ENCODE measurements at places on chromosomes 12 and 14.
A peak's percentile ranks its signal among the peaks of the same experiment; 100 is the strongest.

DNA sequence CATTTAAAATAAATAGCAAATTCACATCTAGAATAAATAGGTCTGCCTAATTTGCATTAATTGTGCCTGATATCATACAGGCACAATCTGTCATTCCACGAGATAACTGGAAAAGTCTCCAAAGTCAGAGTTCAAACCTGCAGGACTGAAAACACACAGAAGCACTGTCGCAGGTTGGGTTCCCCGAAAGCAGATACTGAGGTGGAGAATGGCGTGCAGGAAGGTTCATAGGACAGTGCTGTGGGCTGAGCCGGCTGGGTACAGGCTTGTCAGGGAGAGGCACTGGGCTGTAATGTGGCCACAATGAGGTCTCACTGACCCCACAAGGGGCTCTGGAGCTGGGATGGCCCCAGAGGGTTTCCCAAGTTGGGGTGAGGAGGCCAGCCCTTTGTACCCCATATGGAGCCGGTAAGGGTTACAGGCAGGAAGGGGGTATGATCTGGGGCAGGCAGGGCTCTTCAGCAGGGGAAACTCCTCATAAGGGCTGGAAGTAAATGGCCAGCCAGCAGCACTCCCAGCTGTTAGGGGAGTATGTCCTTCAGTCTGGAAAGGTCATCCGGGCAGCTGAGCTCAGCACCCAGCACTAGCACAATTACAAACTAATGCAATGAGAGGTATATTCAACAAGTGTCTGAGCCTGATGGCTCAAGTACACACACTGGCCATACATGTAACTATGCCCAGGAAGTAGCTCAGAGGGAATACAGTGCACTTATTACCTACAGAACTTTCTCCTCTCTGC lies 68.5 kb downstream of the NT5DC3 start:
- no peak for DNase-seq

DNA sequence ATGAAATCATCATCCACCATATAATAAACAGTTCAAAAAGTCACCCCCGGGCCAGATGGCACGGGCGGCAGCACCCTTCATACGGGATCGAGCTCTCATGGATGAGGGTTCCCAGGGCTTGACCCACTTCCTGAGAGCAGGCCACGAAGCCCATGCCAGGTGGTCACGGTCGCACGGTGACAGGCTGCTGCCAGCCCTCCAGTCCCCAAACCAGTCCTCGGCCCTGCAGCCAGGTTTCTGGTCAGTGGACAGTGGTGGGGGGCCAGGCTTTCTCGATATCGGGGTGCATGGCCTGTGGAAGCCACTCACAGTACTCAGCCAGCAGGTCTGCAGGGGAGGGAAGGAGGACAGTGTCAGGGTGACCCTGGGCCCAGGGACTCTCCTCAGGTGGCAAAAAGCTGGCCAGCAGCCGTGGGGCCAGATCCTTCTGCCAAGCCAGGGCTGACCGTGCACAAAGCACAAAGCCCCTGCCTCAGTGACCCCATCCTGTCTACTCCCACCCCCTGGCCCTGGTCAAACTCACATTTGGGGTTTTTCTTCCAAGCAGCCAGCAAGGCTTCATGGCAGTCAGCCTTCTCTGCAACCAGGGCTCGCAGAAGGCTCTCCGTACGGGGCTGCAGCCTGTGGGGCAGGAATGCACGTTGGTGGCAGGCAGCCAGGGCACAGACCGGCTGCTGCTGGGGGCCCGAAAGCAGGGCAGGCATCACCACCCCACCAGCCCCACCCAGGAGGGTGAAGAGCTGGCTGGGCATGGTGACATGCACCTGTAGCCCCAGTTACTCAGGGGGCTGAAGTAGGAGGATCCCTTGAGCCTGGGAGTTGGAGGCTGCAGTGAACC lies 33.3 kb upstream of the UBC start:
- DNase-seq, result no peak

GRCh38 chr12:3041558-3042164 lies 35.5 kb upstream of the TSPAN9 start:
- DNase-seq, result peak; percentile 88

- peak; percentile 88 for DNase-seq
These were observed 66.2 kb downstream of the PTGER2 start for GRCh38 chr14:52380294-52380693.

DNA sequence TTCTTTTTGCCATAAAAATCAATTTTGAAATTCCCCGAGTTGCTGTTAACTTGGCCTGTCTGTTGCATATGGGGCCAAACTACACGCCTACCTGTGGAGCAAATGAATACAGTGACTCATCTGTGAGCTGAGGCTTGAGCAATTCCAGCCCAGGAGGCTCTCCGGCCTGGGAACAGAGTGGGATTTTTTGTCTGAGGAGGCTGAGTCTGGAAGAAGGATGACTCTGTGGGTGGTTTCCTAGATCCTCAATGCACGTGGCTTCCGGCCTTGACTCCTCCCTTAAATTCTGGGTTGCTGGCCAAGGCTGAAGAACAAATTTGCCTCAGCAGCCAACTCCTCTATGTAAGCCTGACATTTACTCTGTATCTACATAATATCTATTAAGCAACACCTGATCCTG lies 124.1 kb downstream of the SSPN start:
- peak; percentile 56 for DNase-seq

- DNase-seq, result no peak
These were observed 113.4 kb downstream of the CRADD start for GRCh38 chr12:93790472-93791152.

GRCh38 chr12:107092669-107093416 lies 506 bp downstream of the CRY1 start:
- DNase-seq, result peak; percentile 19

DNA sequence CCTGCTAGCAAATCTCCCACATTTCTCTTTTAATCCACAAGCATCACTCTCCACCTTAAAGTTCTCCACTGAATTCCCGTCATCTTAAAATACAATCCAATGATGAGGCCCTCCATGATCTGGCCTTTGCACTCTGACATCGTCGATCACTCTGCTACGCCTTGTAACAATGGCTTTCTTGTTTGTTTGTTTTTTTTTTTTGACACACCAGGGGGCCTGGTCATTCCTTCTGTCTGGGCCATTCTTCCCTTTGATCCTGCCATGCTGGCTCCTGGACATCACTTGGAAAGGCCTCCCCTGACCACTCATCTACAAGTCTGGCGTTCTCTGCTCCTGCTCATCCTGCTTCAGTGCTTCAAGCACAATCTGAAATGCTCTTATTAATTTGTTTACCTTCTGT lies 233.5 kb downstream of the PPM1H start:
- no peak for DNase-seq

GRCh38 chr14:50233951-50234250 lies 2.5 kb upstream of the SOS2 start:
- DNase-seq, result no peak

DNA sequence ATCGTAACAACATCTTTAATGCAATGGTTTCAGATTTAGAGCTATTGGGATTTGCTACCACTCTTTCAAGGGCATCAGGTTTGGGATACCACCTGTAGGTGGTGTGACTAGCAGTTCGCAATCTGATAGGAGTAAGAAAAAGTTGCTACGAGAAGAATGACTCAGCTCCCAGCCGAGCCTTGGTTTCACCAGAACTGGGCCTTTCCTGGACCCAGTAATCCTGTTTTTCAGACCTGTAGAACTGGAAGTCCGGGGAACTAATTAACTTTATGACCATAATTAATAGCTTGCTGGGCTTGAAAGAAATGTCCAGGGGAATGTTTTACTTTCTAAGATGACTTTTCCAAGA lies 770 bp downstream of the ABHD4 start:
- DNase-seq, result peak; percentile 31

DNA sequence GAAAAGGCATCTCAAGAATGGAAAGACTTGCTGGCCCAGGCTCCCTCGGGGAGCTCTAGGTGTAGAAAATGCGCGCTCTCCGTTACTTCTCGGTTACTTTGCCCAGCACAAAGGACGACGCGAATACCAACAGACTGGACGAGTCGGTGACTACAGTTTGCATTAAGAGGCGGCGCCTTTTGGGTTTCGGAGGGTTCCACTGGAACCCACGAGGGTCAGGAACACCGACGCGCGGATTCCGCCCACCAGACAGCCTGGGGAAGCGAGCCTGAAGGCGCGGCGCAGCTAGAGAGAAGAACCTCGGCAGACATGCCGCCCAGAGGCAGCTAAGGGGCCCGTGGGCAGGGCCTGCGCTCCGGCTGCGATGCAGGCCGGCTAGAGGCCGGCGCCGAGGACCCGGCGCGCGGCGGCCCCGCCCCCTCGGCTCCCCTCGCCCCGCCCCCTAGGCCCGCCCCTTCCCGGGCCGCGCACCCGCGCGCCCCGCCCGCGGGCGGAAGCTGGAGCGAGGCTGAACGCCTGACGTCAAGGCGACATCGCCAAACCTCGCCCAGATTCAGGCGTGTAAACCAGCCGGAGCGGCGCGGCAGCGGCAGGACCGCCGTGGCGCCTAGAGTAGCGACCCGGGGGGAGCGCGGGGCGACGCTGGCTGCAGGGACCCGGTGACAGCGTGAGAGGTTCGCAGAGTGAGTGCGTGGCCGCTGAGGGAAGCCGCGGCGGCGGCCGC lies at the start of gene RAP1B:
TSS of gene RAP1B (plus strand) at position 530 of the 724 bp plus-strand sequence. CDS start 37,826 bp downstream, outside the sequence.
- DNase-seq, result peak; percentile 91

DNA sequence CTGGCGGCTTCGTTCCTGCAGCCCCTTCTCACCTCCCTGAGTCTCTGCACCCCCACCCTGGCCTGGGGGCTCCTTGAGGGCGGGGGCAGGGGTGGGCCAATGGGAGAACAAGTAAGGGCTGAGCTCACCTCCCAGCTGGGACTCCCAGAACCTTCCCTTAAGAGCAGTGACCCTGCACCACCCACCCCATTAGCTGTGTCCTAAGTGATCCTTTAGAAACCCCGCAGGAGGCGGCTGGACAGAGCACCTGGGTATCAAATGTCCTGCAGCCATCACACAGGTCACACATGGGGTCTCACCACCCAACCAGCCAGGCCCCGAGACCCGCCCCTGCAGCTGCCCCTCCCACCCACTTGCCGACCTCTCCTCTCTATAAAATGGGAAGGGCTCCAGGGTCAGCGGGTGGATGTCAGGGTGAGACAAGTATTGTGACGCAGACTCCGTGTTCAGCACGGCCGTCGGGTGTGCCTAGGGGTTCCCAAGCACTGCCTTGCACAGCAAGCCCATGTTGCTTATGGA lies 151.2 kb upstream of the C14orf180 start:
- DNase-seq, result no peak

DNA sequence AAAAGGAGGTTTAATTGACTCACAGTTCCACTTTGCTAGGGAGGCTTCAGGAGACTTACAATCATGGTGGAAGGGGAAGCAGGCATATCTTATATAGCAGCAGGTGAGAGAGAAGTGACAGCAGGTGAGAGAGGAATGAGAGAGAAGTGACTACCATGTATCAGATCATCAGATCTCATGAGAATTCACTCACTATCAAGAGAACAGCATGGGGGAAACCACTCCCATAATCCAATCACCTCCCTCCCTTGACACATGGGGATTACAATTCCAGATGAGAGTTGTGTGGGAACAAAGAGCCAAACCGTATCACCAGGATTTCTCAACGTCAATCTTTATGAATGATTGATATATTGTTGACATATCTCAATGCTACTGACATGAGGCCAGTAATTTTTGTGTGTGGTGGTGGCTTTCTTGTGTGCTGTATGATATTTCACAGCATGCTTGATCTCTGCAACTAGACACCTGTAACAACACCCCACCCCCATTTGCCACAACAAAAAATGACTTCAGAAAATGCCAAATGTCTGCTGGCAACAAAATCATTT lies 1470.9 kb upstream of the SEL1L start:
- no peak for DNase-seq

DNA sequence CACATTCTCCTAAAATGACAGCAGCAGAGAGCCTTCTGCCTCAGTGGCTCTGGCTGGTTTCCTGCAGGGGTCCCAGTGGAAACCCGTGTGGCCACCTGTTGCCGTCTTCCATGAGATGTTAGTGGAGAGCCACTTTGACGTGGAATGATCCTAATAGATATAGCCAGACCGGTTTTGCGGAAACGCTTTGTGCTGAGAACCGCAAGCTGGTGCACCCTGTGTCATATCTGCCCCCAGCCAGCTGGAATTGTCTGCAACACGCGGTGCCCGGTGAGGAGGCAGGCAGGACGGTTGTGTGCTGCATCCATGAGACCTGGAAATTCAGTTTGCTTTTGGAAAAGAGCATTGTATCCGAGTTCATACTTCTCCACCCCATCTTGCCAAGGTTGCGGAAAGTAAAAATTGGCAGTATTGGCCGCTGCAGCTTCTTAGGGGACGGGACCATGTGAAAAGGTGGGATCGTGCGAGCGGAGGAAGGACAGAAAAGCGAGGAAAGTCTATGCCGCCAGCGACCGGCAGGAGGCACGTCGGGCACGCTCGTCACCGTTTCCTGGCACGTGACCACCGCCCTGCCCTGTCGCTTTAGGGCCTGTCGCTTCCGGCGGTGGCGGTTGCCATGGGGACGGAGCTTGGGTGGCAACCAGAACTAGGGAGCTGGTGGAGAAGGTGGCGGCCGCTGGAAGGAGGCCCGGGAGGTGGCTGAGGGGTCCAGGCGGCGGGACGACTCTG lies at the start of gene CFAP251:
TSS of gene CFAP251 (plus strand) at position 643 of the 729 bp plus-strand sequence. CDS start 2,714 bp downstream, outside the sequence.
- peak; percentile 96 for DNase-seq

- DNase-seq, result no peak
These were observed 80.1 kb downstream of the CEP83 start for GRCh38 chr12:94379479-94380113.

- peak; percentile 76 for DNase-seq
These were observed 5.1 kb downstream of the E2F7 start for GRCh38 chr12:77060136-77060882.

DNA sequence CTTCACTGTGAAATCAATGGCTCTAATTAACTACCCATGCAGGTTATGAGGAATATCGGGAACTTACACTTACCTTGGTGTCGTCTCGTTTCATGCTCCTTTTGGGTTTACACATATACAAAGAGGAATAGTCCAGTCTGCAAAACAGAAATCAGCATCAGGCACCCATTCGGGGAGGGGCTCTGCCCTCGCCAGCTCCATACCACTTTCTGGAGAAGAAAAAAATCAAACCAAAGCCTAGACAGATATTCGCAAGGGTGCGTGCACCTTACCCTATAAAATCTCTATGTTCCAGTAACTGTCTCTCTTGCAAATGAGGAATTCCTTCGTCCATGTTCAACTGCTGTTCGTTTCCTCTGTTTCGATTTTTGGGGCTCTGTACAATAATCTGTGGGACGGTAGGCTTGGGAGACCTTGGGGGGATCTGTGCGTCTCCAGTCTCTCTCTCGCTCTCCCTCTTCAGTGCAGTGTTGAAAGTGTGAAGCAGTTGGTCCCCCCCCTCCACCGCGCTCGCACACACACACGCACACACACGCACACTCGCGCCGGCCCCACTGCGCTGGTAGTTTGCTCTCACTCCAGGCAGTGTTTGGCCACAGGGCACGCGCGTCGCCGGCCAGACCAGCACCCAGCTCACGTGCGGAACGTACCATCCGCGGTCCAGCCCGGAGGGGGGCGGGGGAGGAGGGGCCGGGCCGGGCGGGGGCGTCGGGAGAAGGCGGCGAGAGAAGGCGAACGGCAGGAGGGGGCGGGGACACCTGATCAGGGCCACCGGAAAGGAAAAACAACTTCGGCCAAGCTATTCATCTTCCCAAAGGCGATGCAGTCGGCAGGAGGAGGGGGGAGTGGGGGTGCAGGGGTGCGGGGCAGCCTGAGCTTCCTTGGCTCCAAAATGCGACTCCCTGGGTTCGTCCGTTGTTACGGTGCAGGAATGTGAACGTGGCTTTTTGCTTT lies at the start of gene BHLHE41:
TSS of gene BHLHE41 (minus strand) at position 592 of the 954 bp plus-strand sequence. CDS start at position 334, 258 bp downstream.
- DNase-seq, result peak; percentile 74

- no peak for DNase-seq
These were observed 8.4 kb upstream of the MLEC start for GRCh38 chr12:120678572-120678971.

- no peak for DNase-seq
These were observed 85.6 kb downstream of the OTOGL start for GRCh38 chr12:80184926-80185325.

Data from inflammatory macrophage treated with lipopolysaccharide for 1 hour (primary cell).